Activated naive CD4-positive, alpha-beta T cell treated with anti-CD3 and anti-CD28 coated beads, Interleukin-2, amount 10 ng/mL, durations not matched to agents 7 days and 5 days (primary cell): ENCODE measurements at places on chromosomes 1 and 21.

GRCh38 chr1:147207192-147207591 is 17.9 kb downstream of the FMO5 start:
- no peak for DNase-seq

DNA sequence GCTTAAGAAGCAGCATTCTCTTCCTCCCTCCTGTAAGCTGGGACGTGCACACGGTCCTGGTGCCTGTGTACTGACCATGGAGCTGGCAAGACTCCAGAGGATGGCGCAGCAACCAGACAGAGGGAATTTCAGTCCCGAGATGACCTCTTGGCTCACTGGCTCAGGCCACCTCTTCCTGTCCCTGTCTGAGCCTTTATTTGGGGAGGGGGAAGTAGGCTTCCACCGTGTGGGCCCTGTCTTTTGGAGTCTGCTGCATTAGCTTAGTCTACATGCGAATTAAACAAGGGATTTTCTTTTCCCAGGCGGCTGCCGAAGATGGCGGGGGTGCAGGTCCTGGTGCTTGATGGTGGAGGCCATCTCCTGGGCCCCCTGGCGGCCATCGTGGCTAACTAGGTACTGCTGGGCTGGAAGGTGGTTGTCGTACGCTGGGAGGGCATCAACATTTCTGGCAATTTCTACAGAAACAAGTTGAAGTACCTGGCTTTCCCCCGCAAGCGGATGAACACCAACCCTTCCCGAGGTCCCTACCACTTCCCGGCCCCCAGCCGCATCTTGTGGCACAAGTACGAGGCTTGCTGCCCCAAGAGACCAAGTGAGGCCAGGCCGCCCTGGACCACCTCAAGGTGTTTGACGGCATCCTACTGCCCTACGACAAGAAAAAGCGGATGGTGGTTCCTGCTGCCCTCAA is 10.2 kb downstream of the IL24 start:
- DNase-seq, result no peak

DNA sequence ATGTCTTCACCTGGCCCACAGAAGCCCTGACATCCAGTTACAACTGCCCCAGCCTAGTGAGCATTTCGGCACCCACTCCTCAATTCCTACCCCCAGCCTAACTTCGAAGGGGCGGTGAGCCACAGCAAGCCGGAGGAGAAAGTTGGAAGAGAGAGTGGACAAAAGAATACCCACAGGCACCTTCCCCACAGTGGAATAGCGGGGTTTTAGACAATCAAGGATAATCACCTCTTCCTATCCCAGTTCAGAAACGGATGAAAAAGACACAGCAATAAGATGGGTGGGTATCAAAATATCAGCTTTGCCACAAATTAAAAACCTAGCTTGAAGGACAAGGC is 1.3 kb upstream of the LSS start:
- DNase-seq, result no peak

DNA sequence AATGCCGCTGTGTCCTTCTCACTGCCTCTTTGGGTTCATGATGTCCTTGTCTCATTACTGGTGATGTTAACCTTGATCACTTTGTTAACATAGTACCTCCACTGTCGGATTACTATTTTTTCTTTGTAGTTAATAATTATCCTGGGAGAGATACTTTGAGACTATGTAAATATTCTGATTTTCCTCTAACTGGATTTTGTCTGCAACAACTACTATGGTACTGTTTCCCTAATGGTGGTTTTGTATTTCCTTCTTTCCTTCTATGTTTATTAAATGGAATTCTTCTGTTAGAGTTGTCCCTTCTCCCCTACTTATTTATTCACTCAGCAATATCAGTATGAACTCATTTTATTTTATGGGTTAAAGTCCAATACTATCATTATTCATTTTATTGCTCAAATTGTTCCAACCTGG is 4.2 kb downstream of the TOR1AIP2 start:
- DNase-seq, result no peak

DNA sequence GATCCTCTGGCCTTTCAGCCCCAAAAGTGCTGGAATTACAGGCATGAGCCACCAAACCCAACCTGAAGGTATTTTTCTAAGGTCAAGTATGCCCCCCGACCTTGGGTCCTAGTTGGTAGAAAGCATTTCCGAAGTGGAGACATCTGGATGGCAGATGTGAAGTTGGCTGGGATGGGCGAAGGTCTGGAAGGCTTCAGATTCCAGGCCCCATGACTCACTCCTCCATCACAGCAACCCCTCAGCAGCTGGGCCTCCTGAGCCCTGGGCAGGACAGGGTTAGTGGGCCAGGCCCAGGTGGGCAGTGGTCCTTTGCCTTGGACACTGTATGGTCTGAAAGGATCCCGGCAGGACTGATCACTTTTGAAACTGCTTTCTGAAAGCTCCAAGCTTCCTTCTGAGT is 23.3 kb downstream of the NAV1 start:
- DNase-seq, result no peak

GRCh38 chr1:49225464-49225863 is 448.8 kb upstream of the BEND5 start:
- DNase-seq, result no peak

GRCh38 chr1:70993798-70994197 is 53.8 kb downstream of the PTGER3 start:
- no peak for DNase-seq

GRCh38 chr1:197787056-197787455 is 11.8 kb upstream of the DENND1B start:
- DNase-seq, result no peak

- no peak for DNase-seq
Observed at GRCh38 chr1:228930479-228930957, 195.2 kb downstream of the RHOU start.

- no peak for DNase-seq
Observed at GRCh38 chr1:26666855-26667254, 29.0 kb upstream of the ARID1A start.

DNA sequence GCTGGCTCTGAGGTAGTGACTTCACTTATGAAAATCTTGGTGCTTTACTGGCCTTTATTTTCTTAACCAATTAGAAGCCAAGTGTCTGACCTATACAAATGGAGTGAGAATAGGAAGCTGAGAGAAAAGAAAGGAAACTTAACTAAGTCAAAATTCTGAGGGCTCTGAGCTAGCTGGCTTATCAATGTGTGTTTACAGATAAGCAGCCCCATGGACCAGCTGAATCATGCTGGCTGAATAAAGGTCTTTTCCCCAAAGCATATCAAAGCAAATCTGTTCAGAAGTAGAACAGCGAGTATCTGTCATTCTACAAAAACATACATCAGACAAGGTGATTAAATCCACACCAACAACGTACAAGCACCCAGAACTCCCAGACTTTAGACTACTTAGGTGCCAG is 117.2 kb downstream of the BRINP2 start:
- no peak for DNase-seq
